Stimulated activated CD4-positive, alpha-beta T cell treated with anti-CD3 and anti-CD28 coated beads, Interleukin-1b, Interleukin-23, amount 100 ng/mL, for 1 hour (primary cell): ENCODE measurements at places on chromosomes 13 and 19.

DNA sequence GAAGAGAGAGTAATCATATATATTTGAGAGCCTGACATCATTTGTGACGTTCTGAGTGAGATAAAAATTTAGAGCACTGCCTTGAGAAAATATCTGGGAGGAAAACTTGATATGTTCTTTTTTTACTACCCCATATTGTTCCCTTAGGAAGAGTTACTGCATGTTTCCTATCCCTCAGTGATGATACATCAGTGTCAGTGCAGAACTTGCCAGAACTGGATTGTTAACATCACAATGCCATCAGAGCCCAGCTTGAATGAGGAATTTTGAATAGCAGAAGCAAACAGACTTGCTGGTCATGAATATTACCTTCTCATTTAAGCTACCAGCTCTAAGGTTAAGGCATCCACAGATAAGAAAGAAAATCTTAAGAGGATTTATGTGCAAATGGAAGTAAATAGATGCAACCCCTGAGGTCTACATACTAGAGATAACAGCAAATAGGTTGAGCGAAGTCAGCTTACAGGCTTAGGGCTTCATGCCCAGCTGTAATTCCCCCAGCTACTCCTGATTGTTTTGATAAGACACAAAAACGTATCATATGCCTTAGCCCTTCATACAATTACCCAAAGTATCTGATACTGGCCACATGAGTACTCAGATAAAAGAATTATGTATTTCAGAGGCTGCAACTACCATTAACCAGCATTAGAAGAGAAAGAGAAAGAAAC is 313.7 kb upstream of the ATXN8OS start:
- no peak for DNase-seq

DNA sequence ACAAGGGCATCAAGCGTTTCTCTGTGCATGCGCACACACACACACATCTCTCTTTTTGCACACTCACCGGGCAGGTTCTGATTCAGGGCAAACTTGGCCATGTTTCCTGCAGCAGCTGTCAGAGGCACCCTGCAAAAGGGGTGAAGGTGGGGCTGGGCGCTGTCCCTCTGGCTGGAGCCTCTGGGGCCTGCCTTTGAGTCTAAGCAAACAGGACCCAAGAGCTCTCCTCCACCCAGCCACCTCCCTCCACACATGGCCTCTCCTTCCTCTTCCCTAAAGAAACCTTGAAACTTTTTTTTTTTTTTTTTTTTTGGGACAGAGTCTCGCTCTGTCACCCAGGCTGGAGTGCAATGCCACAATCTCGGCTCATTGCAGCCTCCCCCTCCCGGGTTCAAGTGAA is 5.3 kb downstream of the KANK3 start:
- no peak for DNase-seq

DNA sequence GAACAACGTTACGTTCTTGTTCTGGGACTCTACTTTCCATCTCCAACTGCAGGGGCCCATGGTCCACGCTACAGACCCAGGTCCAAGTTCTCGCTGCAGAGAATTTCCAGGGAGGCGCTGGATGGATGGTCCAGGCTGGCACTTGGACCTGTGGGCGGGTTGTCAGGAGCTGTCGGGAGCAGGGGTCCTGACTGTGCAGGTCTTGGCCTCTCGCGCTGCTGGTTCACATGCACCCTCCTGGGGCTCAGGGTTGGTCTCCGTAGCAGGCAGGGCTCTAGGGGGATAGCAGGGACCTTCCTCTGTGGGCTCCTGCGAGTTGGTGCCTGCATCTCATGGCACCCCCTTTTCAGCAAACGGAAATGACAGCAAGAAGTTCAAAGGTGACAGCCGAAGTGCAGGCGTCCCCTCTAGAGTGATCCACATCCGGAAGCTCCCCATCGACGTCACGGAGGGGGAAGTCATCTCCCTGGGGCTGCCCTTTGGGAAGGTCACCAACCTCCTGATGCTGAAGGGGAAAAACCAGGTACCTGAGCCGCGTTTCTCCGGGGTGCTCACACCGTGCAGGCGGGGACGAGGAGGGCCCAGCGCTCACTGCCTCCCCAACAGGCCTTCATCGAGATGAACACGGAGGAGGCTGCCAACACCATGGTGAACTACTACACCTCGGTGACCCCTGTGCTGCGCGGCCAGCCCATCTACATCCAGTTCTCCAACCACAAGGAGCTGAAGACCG is 6.6 kb downstream of the PTBP1 start:
- no peak for DNase-seq

GRCh38 chr13:28609381-28609780 is 49.5 kb upstream of the POMP start:
- DNase-seq = no peak

DNA sequence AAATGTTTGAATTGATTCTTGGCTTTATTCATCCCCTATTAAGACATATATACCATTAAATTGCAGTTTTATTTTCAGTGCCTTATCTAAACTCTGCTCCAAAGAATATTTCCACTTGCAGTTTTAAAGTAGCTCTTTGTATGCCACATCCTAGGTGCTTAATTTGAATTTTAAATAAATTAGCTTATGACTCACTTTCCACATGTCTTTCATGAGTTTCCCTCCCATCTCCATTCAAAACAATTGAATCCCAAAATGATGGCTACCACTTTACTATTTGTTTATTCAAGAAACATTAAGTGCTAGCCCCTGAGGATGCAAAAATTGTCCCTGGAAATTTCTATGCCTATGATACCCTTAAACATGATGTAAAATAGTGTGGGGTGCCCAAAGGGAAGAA is 19.5 kb downstream of the PCDH20 start:
- DNase-seq = no peak

GRCh38 chr19:3737487-3738205 is 23.8 kb downstream of the APBA3 start:
- no peak for DNase-seq

DNA sequence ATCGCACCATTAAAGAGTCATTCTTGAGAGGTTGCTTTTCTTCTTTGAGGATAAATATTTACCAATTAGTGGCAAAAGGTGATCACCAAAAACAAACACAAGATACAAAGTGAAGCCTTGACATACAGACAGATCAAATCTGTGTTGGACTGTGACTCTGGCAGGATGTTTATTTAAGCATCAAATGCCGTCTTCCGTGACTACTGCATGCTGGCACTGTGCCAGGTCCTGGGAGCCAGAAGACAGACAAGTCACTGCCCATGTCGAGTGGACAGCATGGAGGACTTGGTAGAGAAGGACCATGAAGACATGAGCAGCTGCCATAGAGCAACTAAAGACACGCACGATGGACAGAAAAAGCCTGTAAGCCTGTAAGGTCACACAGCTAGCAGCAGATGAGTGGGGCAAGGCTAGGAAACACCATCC is 92.8 kb upstream of the FARP1 start:
- no peak for DNase-seq

DNA sequence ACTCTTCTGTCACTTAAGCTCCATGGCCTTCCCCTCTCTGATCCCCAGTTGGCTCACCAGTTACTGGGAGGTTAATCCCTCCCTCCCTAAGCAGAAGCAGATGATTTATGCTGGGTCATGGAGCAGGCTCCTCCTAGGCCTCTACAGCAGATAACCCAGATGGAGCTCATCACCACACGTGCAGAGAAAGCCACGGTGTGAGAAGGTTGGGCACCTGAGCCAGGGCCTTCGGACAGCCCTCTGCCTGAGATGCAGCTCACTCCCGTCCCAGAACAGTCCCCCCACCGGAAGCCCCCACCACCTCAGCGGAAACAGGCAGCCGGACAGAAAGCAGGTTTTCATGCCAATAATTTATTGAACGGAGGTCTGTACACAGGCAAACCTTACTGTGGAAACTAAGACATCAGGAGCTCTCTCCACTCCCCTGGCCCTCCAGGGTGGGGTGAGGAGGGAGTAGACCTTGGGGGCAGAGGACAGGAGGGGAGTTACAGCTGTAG is 9.8 kb downstream of the ZNF526 start:
- no peak for DNase-seq

- DNase-seq = no peak
These were observed 3.0 kb upstream of the CEACAM1 start for GRCh38 chr19:42531313-42531712.

DNA sequence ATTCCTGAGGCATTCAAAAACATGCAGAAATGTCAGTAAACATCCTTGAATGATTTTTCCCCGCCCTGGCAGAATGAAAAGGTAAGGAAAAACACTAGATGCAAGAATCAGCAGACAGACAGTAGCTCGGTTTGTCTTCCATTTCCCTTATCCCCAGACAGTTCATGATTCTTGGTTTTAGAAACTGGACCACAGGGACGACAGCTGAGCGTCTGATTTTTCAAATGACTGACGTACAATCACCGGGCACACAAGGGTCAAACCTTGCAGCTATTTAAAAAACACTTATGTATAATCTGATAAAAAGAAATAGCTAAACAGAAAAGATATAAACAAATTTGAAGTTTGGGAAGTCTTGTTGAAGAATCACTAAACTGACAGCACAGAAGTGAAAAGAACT is 47.1 kb downstream of the DCLK1 start:
- DNase-seq = no peak

- DNase-seq = no peak
These were observed 9.3 kb downstream of the CHST8 start for GRCh38 chr19:33630880-33631608.

GRCh38 chr13:44895953-44896335 is 93.3 kb downstream of the NUFIP1 start:
- DNase-seq = no peak
